Stimulated activated CD8-positive, alpha-beta memory T cell treated with anti-CD3 and anti-CD28 coated beads, Interleukin-7, amount 100 ng/mL, for 24 hours (primary cell): ENCODE measurements at places on chromosomes 13 and 19.

- DNase-seq, result no peak
These were observed 10.1 kb downstream of the OPA3 start for GRCh38 chr19:45574526-45574925.

DNA sequence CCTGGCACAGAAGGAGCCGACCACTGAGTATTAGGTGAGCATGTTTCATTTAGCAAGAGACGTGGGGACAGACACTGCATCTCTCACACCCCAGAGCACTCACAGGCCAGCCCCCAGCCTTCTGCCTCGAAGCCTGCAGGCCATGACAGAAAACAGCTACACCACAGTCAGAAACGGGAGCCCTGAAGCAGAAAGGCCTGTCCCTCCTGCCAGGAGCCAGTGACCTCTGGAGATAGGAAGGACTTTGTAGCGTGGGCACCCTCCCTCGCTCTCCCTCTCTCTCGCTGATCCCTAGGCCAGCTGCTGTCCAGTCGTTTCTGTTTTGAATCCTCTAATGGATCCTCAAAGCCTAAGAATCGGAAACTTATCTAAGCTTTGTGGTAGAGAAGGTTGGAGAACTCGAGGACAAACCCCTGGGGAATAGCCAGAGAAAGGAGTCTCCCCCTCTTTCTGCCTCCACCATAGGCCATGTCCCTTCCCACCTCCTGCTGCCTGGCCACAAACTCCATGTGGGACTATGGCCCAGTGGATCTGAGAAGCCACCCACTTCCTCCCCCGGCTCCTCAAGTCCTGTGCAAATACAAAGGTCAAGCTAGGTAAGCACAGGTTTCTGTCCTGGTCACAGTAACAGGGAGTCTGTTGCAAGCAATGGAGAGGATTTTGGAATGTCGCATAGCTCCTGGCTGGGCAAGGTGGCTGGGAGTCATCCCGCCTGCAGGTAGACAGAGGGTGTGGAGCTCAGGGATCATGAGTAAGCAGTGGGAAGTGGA, 95.1 kb downstream of the NUFIP1 start:
- DNase-seq, result no peak

- no peak for DNase-seq
These were observed 62.3 kb downstream of the KCNC3 start for GRCh38 chr19:50266896-50267295.

- no peak for DNase-seq
These were observed 185.9 kb downstream of the ZNF536 start for GRCh38 chr19:30557927-30558557.

- DNase-seq, result no peak
These were observed 391.6 kb downstream of the KCNRG start for GRCh38 chr13:50406831-50407230.

GRCh38 chr19:29520390-29520789, 5.4 kb upstream of the VSTM2B start:
- DNase-seq, result no peak

- no peak for DNase-seq
These were observed 435.2 kb upstream of the ZNF507 start for GRCh38 chr19:31910224-31910623.

- DNase-seq, result no peak
These were observed 101.2 kb downstream of the ATP11A start for GRCh38 chr13:112790735-112791641.

DNA sequence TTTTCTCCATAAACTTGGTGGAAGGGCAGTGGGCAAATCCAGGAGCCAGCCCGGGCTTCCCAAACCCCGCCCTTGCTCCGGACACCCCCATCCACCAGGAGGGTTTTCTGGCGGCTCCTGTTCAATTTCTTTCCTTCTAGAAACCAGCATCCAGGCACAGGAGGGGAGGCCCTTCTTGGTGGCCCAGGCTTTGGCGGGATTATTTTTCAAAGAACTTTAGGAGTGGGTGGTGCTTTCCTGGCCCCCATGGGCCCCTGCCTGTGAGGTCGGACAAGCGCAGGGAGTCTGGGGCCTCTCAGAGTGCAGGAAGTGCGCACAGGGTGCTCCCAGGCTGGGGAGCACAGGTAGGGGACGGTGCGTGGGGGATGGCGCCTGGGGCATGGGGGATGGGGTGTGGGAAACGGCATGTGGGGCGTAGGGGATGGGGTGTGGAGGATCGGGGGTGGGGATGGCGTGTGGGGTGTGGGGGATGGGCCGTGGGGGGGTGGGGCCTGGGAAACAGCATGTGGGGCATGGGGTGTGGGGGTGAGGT, 396 bp downstream of the F7 start:
- DNase-seq, result no peak

- no peak for DNase-seq
These were observed 237.7 kb upstream of the DACH1 start for GRCh38 chr13:72104656-72105180.

DNA sequence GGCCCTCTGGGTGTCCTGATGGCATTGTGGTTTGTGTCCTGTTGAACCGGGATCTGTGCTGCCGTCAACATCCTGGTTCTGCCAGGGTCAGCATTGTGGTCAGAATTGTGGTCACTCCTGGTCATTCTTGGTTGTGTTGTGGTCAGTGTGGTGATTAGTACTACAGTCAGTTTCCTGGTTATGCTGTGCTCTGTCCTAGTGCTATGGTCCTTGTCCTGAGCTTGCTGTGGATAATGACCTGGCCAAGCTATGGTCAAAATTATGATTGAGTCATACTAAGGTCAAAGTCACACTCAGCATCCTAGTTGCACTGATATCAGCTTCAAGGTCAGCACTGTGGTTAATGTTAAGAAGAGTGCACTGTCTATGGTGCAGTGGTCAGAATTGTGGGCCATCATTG, 4.5 kb upstream of the OLFM2 start:
- no peak for DNase-seq

- no peak for DNase-seq
These were observed 1.1 kb downstream of the INSR start for GRCh38 chr19:7292950-7293761.

- no peak for DNase-seq
These were observed 16.2 kb downstream of the SOX21 start for GRCh38 chr13:94696171-94696570.

DNA sequence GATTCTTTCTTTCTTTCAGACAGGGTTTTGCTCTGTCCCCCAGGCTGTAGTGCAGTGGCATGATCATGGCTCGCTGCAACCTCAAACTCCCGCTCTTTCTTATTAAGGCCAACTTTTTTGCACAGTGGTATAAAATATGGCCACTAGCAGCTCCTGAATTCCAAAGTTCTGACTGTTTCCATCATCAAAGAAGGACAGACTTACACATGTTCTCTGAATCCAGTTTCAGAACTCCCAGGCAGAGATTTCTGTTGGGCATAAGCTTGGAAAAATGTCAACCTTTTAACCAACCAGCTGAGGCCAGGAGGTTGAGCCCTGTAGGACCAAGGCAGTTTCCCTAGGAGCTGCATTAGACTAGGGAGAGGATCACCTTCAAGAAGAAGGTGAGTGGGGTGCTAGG, 184.1 kb downstream of the HS6ST3 start:
- no peak for DNase-seq

GRCh38 chr13:106401081-106401480, 134.4 kb downstream of the EFNB2 start:
- DNase-seq, result no peak

DNA sequence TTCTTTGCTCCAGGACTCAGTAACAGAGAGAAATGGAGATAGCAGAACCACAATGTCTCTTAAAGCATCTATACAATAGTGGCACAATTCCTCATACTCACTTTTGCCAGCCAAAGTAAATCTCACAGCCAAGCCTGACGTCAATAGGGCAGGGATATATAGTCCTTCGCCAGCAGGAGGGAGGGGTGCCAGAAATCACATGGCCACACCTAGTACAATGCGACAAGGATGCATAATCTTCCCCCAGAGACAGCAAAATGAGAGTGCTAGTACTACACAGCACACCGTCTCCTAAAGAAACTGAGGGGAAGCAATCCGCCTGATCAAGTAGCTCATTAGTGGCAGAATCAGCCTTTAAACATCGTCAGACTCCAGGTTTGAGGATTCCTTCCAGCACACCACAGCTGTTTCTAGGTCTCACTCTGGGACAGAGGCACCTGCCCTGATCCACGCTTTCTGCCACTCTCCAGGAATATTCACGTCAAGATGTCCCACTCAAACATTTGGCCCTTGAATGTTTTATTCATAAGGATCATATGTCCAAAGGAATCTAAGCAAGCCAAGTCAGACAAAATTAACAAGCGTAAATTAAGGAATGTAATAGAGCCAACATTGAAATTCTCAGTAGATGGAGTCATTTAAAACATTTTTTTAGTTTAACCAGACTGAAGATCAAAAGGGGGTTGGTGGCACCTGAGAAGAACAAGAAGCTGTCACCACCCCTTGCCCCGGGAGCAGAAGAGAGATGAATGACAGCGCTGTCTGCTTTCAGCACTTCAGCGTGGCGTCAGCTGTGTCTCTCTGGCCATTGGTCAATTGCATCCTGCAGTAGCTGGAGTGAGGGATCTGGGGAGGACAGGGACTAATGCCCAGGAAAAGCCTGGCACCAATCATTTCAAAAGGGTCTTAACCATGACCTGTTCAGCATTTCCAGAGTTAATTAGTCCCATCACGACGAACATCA, 63.5 kb upstream of the SERP2 start:
- DNase-seq, result no peak

DNA sequence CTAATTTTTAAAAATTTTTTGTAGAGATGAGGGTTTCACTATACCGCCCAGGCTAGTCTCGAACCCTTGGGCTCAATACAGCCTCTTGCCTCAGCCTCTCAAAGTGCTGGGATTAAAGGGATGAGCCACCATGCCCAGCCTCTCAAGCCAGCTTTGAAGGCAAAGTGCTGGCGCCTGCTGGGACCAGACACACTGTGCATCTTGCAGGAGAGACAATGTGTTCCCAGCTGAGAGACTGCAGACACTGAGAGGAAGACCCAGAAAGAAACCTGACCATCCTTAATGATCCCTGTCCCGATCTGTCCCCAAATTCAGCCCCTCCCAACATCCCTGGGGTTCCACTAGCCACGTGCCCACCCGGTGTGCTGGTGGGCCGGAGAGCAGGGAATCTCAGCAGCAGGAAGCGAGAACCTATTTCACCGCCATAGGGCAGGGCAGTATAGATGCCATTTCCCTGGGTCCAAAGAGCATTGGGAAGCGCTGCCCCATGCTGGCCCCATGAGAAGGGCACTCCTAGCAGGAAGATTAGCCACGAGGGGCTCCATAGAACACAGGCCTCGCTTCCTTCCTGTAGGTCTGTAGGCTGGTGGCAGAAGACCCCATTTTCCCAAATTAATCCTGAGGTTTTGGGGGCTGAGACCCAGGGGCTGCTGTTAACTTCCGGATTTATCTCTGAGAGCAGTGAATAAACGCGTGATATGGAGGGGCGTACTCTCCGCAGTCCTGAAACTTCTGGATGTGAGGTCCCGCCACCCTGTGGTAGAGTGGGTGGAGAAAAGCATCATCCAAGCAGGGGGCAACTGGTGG, 968 bp downstream of the RAVER1 start:
- DNase-seq, result no peak

DNA sequence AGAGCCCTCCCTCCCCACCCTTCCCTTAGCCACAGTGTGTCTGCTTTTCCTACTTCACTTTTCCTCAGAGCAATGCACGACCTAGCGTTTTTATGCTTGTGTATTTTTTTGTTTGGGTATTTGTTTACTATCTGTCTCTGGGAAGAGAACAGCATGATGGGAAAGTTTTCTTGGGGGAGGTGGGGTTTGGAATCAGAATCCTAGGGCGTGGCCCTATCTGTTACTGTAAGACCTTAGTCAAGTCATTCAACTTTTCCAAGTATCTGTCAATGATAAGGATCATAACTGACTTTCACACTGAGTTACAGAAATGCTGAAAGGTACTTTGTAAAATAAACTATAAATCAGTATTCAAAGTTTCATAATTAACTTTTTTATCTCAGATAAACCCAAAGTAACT, 146.3 kb upstream of the WASF3 start:
- no peak for DNase-seq

- no peak for DNase-seq
These were observed 239.2 kb downstream of the LACC1 start for GRCh38 chr13:44118881-44119280.

DNA sequence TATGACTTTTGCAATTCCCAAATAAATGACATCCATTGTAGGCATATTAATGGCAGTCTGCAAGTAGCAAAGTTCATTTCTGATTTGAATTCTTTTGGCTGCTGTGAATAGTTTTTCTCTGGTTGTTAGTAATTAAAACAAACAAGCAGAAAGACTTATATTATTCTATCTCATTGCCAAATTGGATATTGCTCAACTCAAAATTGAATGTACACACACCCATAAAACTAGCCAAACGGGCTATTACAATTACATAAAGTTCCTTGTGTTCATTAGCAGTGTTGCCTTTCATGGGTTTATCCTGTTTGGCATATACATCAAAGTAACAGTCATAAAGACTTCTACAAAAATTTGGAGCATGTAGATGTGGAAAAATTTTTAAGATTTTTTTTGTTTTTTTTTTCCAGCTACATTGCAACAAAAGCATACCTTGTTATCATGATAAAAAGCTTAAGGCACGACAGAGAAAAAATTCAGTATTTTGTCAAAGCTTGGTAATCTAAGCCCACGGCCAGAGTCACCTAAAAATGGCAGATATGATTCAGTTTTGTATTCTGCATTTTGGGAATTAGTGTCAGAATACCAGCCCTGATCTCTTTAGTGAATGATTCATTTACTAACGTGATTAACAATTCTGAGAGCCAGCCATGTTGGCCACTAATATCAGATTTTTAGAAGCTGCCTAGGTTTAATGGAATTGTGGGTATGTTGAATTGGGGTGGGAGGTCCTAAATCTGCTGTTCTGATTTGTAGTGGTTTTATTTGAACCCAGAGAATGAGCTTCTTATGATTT, 108.4 kb downstream of the KLF5 start:
- DNase-seq, result no peak

GRCh38 chr13:102847272-102848234, 1.7 kb downstream of the ERCC5 start:
- no peak for DNase-seq

DNA sequence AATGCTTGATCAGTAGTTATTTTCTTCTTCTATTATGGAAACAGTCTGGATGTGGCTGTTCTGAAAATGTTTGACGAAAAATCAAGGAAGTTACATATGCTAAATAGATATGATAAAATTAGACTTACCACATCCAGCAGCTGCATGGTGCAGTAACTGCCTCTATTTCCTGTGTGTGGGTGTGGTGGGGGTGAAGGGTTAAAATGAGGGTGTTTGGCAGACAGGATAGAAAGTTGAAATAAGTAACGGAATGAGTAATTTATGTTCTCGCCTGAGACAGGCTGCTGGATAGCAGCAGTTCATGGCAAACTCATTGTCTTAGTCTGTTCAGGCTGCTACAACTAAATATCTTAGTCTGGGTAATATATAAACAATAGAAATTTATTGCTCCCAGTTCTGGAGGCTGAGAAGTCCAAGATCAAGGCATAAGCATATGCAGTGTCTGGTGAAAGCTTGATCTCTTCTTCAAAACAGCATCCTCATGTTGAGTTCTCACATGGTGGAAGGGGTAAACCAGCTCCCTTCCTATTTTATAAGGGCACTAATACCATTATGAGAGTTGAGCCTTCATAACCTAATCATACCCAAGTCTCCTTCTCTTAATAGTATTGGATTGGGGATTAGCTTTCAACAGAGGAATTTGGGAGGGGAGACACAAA, 1248.9 kb downstream of the SLITRK5 start:
- no peak for DNase-seq

GRCh38 chr13:59706101-59706976, 457.4 kb downstream of the DIAPH3 start:
- no peak for DNase-seq
